ENCODE measurements at places on chromosomes 5 and 9.

DNA sequence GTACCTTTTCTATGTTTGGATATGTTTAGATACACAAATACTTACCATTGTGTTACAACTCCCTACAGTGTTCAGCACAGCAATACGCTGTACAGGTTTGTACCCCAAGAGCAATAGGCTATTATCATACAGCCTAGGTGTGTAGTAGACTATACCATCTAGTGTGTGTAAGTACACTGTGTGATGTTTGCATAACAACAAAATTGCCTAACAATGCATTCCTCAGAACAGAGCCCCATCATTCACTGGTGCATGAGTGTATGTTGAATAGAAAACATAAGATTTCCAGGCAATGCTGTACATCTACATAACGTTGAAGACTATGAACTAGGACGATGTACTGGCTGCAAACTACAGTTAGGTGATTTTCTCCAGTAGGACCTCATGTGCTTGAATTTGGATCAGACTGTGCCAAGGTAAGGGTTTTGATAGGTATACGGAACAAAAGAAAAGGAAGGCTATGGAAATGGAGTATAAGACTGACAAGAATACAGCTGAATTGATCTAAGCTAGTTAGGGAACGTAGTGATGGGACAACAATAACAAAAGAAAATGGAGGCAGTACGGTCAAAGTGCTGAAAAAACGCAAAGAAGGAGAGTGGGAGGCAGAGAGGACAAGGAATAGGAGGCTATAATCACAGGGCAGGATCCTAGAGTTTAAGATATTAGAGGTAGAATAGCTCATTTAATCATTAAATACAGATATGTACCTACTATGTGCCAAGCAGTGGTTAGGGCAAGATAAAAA is 46.9 kb downstream of the FNIP1 start:
- no peak for DNase-seq

- no peak for DNase-seq
Observed at GRCh38 chr9:38009035-38009501, 60.0 kb downstream of the SHB start.

GRCh38 chr9:134548618-134549017 is 93.0 kb upstream of the COL5A1 start:
- DNase-seq = no peak

DNA sequence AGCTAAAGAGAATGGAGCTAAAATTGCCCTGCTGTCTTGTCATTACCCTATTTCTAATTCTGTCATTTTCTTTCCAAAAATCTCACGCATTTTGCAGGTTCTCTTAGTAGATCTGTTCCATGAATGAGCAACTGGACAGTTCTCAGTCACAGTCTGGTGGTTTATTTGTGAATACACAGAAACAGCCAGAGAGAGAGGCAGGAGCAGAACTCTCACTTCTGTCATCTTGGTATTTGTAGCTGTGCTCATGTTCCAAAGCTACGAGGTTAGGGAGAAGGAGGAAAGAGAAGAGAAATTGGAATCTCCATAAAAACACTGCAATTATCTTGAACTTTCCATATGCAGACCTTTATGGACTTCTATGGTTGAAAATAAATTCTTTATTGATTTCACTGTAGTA is 118.0 kb upstream of the OR13F1 start:
- DNase-seq = no peak

- no peak for DNase-seq
Observed at GRCh38 chr5:1726956-1727355, 72.7 kb downstream of the MRPL36 start.

DNA sequence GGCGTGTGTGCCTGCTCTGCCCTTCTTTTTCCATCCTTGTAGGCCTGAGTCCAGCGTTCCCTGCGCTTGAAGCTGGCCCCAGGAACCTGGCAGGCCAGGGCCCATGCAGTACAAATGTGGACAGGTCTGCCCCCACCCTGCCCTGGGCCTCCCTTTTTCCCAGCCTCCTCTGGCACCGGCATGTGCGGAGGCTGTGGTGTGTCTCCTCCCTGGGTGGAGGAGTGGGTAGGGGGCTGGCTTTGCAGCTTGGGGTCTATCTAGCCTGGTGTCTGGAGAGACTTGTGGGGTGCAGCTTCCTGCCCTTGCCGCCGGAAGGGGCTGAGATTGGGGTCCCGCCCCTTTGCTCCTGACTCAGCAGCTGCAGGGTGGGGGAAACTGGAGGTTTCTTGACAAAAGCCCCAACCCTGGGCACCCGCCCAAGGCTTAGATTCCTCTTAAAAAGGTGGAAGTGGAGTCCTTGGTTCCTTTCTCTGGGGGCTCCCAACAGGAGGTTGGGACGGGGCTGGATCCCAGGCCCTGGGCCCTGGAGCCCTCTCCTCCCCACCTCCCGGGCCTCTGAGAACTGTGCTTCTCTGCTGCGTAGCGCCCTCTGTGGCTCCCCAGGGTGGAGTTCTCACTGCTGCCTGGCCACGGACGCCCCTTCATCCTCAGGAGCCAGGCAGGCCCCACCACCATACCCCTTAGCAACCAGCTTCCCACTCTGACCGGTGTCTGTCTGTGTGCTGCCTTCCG is 18.0 kb downstream of the RXRA start:
- peak; percentile 53 for DNase-seq

DNA sequence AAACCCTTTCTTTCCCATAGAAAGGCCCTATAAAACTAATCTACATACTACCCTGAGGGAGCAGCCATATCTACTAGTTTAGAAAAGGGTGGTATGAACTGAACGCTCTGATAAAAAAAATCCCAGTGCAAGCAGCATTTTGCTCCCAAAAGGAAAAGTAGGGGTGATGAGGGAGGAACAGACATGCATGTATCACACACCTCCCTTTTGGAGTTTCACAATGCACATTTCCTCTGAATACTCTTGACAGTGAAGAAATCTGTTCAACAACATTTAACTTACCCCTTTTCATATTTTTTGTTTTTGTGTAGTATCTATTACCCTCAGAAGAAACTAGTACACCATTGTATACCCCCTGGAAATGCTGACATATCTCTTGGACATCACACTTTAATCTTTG is 411.4 kb downstream of the MAT2B start:
- no peak for DNase-seq

DNA sequence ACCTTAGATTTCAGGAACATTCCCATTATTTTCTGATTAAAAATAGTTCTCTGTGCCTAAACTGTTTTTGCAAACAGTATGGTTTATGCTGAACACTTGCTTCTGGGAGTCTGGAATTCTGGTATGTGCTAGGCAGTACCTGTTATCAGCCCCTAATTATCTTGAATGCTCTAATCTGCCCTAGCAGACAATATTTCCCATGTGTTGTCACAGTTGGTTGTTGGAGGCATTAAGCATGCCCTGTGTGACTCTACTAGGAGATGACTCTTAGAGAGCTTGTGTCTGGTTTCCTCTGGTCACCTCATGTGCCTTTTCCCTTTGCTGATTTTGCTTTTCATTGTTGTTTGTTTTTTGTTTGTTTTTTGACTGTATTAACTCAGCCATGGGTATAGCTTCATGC is 36.6 kb downstream of the UHRF2 start:
- no peak for DNase-seq

- DNase-seq = no peak
Observed at GRCh38 chr5:19690978-19691377, 297.0 kb downstream of the CDH18 start.

DNA sequence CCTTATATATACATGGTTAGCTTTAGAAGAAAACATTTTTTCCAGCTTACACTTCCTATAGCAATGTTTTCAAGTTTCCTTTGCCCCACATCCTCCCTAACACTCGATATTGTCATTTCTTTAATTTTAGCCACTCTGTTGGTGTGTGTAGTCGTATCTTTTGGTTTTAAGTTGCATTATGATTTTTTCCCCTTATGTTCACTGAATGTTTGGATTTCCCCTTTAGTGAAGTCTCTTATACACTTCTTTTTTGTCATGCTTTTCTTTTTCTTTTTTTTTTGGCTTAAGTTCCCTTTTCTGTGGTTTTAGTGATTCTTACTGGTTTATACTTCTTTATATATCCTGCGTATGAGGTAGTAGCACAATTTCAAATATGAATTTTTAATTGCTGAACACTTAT is 58.8 kb downstream of the KDM4C start:
- no peak for DNase-seq

DNA sequence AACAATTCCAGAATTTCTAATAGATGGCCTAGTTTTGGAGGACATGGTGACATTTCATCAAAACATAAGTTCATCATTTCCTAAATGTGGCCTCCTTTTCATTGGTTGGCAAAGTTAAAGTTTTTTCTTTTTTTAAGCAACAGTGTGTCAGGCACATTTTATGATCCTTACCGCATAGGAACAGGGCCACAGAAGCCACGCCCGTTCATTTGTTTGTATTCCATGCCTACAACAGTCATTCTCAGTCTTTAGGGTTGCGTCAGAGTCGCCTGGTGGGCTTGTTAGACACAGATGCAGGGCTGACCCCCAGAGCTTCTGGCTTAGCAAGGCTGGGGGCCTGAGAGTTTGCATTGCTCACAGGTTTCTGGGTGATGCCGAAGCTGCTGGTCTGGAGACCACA is 130.2 kb downstream of the HSD17B3 start:
- no peak for DNase-seq

DNA sequence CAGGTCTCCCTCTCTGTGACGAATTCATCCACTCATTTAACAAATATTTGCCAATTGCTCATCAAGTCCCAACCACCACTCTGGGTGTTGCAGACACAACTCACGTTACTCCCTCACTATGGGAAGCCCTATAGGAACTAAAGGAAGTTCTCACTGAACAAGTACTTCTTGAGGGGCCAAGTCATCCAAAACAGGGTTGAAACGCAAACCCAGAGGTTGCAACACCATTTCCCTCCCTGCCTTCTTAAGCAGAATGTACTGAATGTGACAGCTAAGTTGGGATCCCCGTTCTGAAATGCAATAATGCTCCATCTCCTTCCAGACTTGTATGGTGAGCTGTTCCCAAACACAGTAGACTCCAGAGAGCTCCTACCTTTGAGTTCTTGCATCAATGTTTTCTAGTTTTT is 34.3 kb downstream of the EPB41L4B start:
- DNase-seq = no peak

- DNase-seq = no peak
Observed at GRCh38 chr9:125425170-125425897, 163.7 kb downstream of the GAPVD1 start.

GRCh38 chr9:71249729-71250317 is 128.4 kb upstream of the TRPM3 start:
- DNase-seq = peak; percentile 2

- DNase-seq = no peak
Observed at GRCh38 chr5:73682176-73682575, 56.2 kb downstream of the ARHGEF28 start.

- DNase-seq = no peak
Observed at GRCh38 chr9:101579711-101580545, 14.8 kb downstream of the PPP3R2 start.

GRCh38 chr5:79329453-79329852 is 93.5 kb downstream of the JMY start:
- no peak for DNase-seq

GRCh38 chr5:95148453-95148852 is 136.4 kb downstream of the MCTP1 start:
- DNase-seq = no peak

GRCh38 chr5:110007101-110007500 is 317.4 kb downstream of the MAN2A1 start:
- no peak for DNase-seq

DNA sequence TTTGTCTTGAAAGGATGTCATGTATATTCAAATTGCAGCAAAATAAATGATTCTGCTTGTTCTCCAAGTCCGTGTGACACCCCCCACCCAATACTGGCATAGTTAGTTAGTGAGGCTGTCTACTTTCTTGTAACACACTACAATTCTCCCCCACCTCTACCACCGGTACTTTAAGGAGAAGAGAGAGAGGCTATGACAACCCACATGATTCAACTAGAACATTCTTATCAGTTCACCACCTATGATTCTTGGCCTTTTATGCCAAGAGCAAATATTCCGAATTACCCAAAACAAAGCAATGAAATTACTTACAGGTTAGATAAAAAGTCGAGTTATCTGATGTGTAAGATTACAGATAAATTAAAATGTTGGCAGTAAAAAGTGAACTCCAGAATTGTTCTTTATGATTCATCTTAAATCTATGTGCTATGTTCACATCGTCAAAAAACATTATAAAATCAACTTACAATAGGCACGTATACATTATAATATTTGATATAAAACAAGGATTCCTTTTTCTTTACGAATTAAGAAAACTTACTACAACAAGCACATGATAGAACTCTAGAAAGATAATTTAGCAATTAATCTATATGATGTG is 14.4 kb downstream of the MEF2C start:
- DNase-seq = no peak

DNA sequence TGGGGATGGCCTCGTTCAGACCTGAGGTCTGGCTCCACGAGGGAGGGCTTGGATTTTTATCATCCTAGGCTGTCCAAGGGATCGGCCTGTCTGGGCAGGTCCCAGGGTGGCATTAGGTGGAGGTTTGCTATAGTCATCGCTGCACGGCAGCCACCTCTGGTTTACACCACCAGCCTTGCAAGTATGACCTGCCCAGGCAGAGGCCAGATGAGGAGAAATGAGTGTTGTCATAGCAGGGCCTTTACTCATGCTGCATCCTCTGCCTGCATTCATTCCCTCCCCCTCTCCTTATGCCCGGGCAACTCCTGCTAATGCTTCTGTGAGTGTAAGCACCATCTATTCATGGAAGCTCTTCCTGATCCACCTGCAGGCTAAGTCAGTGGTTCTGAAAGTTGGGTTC is 15.3 kb upstream of the NDST1 start:
- no peak for DNase-seq

GRCh38 chr5:64811050-64811640 is 42.4 kb downstream of the CWC27 start:
- DNase-seq = peak; percentile 4

DNA sequence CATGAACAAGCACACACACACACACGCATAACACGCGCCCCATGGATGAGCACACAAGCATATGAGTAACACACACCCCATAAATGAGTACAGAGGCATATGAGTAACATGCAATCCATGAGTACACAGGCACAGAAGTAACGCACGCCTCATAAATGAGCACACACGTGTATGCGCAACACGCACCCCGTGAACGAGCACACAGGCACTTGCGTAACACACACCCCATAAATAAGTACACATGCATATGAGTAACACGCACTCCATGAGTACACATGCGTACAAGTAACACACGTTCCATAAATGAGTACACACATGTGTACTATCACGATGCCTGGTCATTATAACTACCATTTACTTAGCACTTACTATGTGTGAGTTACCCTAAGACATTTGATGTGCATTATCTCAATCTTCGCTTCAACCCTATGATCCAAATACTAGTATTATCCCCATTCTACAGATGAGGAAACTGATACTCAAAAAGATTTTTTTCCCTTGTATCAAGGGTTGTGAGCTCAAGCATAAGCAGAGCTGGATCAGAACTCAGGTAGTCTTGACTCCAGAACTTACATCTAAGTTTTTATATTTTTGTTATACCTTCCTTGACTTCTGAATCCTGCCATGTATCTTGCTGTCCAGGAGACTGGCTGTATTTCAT is 7.7 kb downstream of the MED27 start:
- no peak for DNase-seq

DNA sequence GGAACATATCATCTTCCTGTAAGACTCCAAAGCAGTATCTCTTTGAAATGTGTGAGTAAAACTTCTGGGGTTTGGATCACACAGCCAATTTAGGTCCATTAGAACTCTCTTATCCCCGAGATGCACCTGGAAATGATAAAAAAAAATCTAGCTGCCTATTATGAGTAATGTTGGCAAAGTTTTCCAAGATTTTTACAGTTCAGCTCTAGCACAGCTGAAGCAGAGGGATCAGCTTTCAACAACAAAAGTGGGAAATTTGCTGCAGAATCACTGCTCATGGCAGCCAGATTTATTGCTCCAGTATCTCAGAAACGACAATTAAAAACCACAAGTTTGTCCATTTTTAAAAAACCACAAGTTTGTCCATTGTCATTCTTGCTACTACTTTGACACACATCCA is 292.2 kb downstream of the IRX2 start:
- no peak for DNase-seq
